Hematopoietic multipotent progenitor cell treated with erythropoietin and hydrocortisone succinate and interleukin-3 and kit ligand, for 17 days (in vitro differentiated cells): ENCODE measurements at places on chromosomes 12 and 14.

DNA sequence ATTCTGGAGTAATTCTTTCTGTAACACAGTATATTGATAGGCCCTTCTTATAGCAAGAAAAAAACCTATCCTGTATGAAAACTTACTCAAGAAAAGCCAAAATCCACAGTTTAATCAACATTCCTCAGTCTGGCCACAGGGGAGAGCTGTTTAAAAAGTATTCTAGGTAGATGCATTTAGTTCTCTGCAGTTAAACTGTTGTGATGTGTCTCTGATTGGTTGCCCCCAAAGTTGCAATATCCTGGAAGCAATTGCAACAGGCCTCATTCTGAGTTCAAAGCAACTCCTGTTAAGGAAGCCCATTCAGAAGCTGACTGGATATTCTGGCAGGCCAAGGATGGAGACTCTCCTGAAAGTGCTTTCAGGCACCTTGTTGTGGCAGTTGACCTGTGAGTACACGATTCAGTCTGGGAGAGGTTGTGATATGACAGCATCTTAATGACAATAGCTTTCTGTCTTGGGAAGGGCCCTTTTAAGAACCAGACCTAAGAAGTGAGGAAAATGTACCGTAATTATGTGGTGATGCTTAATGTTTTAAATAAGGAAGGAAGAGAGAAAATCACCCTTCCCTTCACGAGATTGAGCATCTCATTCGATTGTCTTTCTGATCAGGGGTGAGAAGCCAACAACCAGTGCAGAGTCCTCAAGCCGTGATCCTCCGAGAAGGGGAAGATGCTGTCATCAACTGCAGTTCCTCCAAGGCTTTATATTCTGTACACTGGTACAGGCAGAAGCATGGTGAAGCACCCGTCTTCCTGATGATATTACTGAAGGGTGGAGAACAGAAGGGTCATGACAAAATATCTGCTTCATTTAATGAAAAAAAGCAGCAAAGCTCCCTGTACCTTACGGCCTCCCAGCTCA is 420.7 kb downstream of the DAD1 start:
- DNase-seq, result no peak

- DNase-seq, result no peak
These were observed 11.8 kb downstream of the MTERF2 start for GRCh38 chr12:106975098-106975497.

DNA sequence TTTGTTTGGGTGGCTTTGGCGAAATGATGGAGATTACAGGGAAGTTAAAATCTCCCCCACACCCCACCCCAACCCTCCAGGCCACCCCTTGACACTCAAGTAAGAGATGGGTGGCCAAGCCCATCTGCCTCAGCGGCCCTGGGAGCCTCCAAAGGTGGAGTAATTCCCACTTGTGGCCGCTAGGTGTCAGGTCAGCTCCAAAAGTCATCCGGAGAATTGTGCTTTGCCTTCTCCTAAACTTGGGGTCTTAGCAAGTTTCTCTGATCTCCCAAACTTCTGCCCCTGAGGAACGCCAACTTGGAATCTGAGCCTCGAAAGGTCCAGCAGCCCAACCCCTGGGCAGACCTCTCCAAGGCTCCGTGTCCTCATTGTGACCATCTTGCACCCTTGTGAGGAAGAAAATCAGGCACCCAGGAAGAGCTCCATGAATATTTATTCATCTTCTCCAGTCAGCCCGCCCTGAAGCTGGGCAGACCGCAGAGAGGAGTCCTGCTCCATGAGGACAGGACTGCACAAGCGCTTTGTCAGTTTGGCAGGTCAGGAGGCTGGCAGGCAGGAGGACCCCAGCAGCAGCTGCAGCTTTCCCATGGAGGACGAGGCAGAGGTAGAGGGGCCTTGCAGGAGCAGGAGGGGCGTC is 46.7 kb downstream of the LRRC74A start:
- peak; percentile 73 for DNase-seq

DNA sequence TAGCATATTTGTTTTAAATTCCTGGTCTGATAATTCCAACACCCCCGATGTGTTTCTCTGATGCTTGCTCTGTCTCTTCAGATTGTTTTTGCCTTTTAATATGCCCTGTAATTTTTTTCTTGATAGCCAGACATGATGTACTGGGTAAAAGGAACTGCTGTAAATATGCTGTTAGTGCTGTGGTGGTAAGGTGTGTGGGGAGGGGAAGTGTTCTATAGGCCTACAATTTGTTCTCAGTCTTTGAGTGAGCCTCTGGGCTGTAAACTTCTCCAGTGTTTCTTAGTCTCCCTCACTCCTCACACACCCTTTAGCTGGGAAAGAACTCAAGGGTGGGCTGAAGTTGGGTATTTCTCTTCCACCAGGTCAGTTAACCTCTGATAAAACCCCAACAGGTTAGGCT is 147.0 kb upstream of the OR4E1 start:
- DNase-seq, result no peak

DNA sequence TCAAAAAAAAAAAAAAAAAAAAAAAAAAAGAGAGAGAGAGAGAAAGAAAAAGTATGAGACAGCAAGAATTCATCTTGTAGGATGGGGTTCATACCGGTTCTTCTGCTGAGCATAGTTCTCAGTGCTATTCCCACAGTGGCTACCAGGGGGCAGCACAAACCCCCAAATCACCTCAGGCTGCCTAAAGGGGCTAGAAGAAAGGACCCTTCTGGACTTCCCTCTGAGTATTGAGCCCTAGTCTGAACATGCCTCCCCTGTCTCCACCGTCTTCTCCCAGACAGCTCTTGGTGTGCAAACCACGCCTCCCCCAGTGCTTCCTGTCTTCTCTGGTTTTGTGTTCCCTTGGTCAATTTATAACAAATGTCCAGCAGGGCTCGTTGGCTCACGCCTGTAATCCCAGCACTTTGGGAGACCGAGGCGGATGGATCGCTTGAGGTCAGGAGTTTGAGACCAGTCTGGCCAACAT is 31.3 kb upstream of the SMUG1 start:
- peak; percentile 75 for DNase-seq

- DNase-seq, result no peak
These were observed 4.0 kb downstream of the RBM19 start for GRCh38 chr12:113961921-113962710.

DNA sequence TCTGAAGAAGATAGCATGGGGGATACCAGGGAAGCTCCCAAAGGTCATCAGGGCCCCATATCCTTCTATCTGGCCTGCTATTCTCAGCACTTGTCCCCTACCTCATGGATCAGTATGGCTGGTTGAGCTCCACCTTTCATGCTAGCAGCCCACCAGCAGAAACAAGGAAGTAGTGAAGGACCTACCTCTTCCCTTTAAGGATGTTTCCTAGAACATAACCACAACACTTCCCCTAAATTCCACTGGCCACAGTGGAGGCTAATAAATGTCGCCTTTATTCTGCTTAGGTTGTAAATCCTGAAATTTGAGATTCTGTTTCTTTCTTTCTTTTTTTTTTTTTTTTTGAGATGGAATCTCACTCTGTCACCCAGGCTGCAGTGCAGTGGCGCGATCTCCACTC is 128.6 kb upstream of the PARP11 start:
- DNase-seq, result no peak

GRCh38 chr12:43898474-43898873 is 62.6 kb downstream of the TMEM117 start:
- DNase-seq, result no peak

DNA sequence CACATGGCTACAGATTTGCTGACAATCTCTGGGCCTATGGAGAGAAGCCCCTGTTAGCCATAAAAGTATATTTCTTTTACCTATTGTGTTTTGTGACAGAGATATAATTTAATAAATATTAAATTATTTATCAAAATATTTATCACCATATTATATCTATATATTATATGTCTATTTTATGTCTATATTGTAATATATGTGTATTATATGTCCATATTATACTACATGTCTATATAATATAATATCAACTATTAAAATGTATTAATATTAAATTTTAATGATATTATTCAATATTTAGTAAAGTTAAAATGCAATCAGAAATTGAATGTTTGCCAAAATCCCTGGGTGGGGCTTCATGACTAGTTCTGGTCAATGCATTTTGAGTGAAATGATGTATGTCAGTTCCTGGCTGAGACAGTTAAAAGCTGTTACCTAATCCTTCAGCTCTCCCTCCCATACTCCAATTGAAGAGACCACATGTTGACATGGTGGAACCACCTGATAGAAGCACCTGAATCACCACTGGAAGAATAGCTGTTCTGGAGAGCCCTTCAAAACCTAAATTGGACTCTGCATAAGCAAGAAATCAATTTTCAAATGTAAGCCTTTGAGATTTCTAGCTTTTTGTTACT is 357.3 kb upstream of the DDHD1 start:
- no peak for DNase-seq

GRCh38 chr12:71648537-71648936 is 15.1 kb downstream of the ZFC3H1 start:
- DNase-seq, result no peak

GRCh38 chr14:79511146-79511545 is 700.2 kb downstream of the DIO2 start:
- no peak for DNase-seq

GRCh38 chr14:74552623-74553022 is 59.1 kb downstream of the ISCA2 start:
- no peak for DNase-seq

- DNase-seq, result no peak
These were observed 10.5 kb downstream of the TM7SF3 start for GRCh38 chr12:27003421-27004381.
